ENCODE measurements at places on chromosomes 11 and 22.

DNA sequence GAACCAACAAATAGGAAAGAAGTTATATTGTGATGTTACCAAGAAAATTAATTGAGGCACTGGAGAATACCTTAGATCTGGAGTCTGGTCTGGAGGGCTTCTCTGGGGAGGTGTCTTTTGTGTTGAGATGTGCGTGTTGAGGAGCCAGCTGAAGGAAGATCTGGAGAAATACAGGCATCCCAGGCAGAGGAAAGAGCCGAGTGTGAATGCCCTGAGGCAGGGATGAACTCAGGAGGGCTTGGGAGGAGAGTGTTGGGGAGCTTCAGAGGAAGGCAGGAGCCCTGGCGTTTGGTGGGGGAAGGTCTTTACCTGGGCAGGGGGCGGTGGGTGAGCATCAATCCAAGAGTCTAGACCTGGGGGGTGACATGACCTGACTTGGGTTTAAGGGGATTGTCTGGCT, 13.1 kb downstream of the SYNGR1 start:
- no peak for DNase-seq

DNA sequence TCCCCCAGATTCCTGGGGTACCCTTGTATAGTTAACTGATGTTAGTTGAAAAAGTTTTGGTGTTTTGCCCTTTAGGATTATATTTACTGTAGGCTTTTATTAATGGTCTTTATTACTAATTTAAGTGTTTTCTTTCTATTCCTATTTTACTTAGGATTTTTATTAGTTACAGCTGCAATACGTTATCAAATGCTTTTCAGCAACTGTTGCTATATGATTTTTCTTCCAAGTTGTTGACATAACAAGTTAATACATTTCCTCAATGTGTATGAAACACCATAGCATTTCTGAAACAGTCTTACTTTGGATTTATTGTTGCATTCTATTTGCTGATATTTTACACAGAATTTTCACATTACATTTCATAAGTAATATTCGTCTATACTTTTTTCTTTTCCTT, 81.2 kb upstream of the RASSF10 start:
- DNase-seq = no peak

DNA sequence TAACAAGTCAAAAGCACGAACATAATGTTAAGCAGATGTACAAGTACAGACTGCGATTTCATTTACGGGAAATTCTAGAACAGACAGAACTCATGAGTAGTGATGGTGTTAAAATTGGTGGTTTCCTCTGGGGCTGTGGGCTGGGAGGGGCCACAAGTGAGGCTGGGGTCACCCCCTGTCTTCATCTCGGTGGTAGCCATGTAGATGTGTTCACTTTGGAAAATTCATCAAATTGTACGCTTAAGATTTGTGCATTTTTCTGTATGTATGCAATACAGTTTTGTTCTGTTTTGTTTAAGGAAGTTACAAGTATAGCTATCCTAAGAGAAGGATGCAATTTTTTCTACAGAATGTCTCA, 504 bp upstream of the ASCC2 start:
- no peak for DNase-seq

DNA sequence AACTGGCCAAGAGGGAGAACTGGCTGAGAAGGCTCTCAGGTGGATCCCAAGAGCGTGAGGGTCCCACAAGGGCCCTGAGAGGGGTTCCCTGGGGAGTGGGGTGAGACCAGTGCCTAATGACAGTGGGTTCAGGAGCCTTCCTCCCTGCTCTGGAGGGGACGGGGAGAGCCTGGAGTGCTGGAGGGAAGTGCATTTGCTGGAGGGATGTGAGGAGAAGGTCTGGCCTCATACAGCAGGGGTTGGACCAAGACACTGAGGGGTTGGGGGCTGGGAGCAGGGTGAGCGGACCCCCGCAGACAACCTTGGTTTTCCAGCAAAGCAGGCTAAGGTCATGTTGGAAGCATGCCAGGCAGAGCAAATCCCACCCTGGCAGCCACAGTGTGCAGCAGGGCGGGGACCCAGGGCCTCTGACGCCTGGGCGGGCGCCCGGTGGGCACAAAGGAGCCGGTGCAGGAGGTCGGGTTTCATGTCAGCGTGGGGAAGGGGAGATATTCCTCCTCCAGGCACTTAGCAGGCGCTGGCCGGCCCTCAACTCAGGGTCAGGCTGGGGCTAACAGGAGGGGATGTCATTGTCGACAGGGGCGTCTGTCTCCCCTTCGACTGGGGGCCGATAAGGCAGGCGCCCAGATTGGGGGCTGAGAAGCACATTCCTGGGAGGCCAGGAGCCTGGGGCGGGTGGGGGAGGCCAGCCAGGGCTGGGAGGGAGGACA, 3.1 kb upstream of the DERL3 start:
- DNase-seq = no peak

GRCh38 chr22:48907591-48907990, 920.1 kb downstream of the BRD1 start:
- no peak for DNase-seq

DNA sequence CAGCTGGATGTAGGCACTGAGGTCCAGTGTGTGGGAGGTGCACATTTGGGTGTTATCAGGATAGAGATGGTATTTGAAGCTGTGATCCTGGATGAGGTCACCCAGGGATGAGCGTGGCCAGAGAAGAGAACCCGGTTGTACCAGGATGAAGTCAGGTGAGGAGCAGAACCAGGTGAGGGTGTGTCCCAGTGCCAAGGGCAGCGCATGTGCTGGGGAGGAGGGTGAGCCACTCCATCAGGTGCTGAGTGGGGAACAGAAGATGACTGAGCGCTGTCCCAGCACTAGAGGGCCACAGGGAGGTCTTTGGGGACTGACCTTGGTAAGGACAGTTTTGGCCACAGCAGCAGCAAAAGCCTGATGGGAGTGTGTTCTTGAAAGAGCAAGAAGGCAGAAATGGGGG, 2.7 kb downstream of the ARL2 start:
- no peak for DNase-seq

DNA sequence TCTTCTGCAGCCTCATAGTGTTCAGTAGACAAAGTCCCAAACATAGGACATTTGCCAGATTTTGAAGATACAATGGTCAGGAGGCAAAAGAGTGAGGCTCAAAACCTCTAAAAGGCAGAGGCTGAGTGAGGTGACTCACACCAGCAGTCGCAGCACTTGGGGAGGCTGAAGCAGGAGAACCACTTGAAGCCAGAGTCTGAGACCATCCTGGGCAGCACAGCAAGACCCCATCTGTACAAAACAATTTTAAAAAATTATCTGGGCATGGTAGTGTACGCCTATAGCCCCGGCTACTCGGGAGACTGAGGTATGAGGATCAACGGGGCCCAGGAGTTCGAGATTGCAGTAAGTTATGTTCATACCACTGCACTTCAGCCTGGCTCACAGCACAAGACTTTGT, 14.2 kb upstream of the ZFTA start:
- DNase-seq = no peak

Data from AG08395 (cell line).